ENCODE measurements at places on chromosomes 6 and 20.

- DNase-seq, result no peak
Observed at GRCh38 chr20:46034039-46034438, 5.0 kb downstream of the SLC12A5 start.

- DNase-seq, result peak; percentile 5
Observed at GRCh38 chr6:110769923-110770322, 45.3 kb downstream of the CDK19 start.

GRCh38 chr20:1943275-1944002, 48.2 kb downstream of the SIRPA start:
- no peak for DNase-seq

DNA sequence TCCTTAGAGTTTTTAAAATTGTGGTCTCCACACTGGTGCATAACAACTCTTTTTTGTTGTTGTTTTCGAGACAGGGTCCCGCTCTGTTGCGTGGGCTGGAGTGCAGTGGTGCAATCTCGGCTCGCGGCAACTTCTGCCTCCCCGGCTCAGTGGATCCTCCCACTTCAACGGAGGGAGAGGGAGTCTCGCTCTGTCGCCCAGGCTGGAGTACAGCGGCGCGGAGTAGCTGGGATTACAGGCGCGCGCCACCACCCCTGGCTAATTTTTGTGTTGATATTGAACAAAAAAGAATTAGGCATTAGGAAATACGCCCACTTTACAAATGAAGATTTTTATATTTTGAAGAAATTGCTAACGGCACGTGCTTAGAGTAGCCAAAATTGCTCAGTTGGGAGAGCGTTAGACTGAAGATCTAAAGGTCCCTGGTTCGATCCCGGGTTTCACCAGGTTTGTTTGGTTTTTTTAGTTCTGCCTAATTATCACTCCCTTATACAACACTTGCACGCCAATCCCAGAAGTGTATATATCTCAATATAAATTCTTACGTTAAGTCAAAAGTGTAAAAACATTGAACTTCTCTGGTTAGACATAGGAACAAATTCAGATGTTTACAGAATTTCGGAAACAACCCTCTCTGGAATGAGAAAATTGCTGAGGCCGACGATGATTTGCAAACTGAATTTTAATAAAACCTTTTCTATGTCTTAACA, 159.6 kb downstream of the TRIM27 start:
- no peak for DNase-seq

GRCh38 chr6:52537001-52537753, 39.7 kb downstream of the TRAM2 start:
- no peak for DNase-seq

DNA sequence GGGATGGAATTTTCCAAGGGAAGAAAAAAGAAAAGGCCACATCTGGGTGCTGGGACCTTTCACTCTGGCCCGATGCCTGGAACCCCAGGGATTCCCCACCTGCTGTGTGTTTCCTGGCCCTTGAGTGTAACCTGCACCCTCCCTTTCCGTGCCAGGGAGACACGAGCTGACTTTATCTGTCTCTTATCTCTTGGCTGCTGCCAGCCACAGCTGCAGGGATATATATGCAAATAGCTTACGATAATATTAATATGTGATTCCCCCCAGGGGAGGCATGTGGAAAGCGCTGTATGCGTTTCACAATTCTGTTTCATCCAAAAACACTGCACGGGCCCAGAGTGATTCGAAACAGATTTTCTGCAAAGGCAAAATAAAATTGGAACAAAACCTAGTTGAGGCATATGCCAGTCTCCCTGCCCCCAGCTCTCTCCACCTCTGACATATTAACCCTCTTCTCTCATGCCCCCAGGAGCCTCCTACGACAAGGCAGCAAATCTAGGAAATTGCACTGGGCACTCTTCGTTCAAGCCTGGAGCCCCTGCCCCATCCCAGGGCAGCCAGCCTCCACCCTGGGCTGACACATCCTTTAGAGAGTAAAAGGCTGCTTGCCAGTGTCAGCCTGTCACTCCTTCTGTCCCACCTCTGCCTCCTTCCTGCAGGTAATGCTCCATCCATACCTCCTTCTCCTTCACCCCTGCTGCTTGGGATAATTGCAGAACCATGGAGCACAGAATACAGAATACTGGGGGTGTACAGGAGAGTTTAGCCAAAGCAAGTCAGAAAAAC, 1.3 kb downstream of the RIPOR3 start:
- no peak for DNase-seq

DNA sequence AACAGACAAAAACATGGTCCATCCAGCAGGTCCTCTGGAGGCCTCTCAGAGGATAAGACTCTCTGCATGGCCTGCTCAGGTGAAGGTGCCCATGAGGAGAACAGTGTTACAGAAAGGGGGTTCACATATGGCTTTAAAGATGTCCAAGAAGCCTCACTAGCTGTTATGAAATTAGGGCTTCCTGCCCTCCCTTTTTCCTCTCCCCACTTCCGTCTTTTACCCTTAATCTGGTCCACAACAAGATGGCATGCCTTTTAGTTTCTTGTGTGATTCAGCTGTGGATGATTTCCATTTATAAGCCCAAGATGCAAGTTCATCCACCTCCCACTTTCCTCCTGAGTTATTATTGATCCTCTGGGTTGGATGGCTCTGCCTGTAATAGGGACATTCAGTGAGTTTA, 14.0 kb downstream of the GCNT2 start:
- DNase-seq, result peak; percentile 26

DNA sequence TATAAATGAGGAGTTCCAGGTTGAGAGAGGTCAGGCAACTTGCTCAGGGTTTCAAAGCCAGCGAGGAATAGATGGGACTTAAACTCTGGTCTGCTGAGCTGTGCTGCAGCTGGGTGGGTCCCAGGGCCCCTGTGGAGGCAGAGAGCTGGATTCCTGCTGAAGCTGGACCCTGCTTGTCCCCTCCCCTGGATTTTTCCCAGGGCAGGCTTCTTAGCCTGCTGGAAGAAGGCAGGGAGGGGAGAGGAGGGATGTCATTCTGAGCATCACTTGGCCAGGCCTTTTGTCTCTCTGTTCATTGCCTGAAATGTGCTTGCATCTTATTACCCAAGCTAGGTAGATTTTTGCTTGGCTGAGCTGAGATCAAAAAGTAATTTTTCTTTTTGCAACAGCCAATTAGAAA, 133.7 kb downstream of the DHX35 start:
- DNase-seq, result no peak

DNA sequence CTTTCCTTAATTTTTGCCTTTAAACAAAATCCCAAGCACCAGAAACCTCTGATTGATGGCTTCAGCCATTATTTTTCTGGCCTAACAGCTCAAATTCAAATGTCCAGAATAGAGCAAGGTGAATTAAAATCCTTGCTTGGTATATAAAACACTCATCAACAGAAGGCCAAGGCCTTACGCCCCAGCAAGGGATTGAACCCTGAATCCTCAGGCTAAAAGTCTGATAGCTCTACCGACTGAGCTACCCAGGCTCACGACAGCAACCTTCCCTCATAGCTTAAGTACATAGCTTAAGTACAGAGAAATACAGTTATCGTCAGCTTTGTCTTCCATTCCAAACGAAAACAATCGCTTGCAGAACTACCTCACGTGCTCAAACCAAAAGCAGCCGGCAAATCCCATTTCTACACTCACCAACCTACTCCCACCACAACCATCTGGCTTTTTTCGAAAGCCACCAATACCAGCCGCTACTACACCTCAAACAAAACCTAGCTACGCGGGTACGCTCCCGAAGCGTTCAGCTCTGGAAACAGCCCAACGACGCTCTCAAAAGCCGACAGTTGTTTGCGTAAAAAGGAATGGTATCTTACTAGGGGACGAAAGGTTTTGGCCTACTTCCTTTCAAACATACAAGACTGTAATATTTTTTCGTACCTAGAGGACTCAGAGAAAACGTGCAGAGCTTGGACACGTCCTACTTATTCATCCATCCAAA, 167.5 kb downstream of the GPX5 start:
- no peak for DNase-seq

DNA sequence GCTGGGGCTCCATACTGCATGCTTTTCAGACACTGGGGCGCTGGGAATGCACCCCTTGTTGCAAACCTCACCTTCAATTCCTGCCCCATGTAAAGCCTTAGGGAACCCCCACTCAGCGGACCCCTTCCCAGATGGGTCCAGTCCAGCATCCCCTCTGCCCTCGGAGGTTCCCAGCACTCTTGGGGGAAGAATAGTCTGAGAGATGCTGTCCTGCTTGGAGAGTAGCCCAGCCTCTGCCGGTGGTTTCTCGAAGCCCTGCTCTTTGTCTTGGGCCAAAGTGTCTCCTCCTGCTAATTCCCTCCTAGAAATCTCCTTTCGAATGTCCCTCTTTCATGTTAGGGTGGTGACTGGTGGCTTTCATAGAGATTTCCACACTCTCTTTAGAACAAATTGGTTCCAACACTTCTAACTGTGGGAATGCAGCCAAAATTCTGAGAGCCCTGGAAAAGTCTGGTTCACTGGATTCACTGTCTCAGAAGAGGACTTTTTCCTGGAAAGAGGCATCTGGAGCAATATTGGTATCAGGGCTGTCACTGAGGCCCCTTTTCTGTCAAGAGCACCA, 24.9 kb upstream of the SULF2 start:
- no peak for DNase-seq

DNA sequence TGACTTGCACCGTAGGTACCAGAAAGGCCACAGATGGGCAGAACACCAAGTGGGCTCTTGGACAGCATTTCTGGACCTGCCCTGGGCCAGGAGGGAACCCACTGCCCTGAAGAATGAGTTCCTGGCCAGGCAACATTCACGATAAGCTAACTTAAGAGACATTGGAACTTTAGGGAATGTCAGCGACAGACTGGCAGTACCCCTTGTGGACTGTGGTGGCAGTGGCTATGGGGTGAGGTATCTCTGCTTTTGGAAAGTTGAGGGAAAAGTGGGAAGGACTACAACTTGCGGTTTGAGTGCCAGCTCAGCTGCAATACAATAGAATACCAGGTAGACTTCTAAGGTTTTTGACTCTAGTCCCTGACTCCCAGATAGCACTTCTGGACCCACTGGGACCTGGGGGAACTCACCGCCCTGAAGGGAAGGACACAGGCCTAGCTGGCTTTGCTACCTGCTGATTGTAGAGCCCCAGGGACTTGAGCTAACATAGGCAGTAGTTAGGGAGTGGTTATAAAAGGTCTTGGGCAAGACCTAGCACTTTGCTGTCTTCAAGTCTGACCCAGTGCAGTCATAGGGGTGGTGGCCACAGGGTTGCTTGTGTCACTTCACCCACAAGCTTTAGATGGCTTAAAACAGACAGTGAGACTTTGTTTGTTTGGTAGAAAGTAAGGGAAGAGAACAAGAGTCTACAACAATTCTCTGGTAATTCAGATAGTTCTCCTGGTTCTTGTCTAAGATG, 617.6 kb downstream of the COL12A1 start:
- no peak for DNase-seq

DNA sequence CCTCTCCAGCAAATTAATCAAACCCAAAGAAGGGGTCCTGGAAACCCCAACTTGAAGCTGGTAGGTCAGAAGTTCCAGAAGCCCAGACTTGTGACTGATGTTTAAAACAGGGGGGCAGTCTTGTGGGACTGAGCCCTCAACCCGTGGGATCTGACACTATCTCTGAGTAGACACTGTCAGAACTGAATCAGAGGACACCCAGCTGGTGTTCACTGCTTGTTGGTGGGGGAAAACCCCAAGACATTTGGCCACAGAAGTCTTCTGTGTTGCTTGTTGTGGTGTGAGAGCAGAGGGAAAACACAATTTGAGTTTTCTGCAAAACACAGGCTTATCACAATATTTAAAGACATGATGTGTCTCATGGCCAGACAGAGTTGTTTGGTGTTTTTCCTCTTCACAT, 29.9 kb downstream of the KIF13A start:
- no peak for DNase-seq

GRCh38 chr20:63620991-63621390, 5.9 kb downstream of the GMEB2 start:
- DNase-seq, result no peak

DNA sequence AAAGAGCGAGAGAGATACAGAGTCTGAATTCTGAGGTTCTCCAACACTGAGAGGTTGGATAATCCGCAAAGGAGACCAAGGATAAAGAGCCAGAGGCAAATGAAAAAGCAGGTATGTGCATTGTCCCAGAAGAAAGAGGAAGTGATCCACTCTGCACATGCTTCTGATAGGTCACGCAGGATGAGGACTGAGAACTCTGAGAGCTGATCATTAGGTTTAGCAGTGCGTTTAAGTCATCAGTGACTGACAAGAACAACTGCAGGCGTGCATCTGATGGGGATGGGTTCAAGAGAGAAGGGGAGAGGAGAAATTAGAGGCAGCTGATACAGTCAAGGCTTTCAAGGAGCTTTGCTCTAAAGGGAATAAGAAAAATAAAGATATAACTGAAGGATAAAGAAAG, 301.2 kb upstream of the SGK1 start:
- DNase-seq, result no peak

DNA sequence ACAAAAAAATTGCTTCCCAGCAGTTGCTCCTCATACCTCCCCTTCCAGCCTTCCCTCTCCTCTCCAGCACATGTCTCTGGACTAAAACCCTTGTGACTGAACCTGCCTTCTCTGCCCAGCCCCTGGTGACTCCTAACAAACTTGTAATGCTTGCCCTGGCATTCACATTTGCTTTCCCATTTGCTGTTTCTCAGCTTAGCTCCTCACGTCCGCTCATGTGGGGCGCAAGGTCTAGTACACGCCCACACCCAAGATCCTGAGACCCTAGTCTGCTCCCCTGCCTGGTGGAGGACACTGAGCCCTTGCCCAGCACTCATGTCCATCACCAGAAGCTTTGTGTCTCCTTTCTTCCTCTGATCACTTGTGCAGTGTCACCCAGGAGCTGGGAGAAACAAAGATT, 18.3 kb upstream of the RBPJL start:
- DNase-seq, result no peak

- DNase-seq, result no peak
Observed at GRCh38 chr20:21291026-21291425, 12.1 kb upstream of the XRN2 start.

GRCh38 chr20:6683021-6683977, 84.2 kb upstream of the BMP2 start:
- no peak for DNase-seq
